ENCODE measurements at places on chromosomes 2 and 18.

GRCh38 chr2:130376433-130377293, 20.8 kb downstream of the PTPN18 start:
- DNase-seq: no peak

GRCh38 chr18:49225160-49225559, 235.3 kb downstream of the DYM start:
- DNase-seq: no peak

DNA sequence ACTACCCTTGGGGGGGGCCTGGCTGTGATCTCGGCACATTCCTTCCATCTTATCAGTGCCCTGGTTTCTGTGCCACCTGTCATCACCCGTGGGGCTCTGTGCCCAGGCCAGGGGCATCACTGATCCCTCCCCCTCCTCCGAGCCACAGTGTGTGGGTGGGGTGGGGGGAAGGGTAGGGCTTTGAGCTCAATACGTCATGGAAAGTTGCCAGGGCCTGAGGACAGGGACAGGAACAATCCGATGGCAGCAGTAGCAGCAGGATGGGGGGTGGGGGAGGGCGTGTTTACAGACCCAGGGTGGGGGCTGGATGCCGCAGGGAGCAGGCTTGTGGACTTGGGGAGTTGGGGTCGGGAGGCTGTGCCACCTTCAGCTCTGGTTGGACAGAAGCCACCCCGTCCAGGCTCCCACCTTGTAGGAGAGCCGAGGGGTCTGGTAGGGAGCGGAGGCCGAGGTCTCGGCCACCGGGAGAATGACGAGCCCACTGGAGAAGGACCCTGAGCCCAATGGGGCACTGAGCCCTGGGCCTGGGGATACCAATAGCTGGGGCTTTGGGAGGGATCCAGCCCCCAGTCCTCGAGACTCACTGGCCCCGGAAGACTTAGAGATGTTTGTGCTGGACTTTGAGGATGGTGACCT, 3.5 kb downstream of the SLC4A3 start:
- DNase-seq: no peak

DNA sequence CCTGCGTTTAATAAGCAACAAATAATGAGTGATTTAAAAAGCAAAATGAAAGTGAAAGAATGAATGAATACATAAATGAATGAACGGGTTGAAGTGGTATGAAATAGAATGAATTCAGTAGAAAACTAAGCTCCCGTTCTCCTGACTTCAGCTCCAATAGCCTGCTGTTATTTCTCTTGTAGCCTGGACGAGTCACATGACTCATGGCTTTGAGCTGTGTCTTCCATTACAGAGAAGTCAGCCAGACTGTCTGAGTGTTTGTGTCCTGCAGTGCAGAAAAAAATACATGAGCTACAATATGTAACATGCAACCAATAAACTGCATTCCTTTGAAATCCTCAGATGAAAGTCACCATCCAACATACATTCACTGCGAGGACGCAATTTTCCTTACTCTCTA, 21.2 kb downstream of the SCG2 start:
- DNase-seq: no peak

DNA sequence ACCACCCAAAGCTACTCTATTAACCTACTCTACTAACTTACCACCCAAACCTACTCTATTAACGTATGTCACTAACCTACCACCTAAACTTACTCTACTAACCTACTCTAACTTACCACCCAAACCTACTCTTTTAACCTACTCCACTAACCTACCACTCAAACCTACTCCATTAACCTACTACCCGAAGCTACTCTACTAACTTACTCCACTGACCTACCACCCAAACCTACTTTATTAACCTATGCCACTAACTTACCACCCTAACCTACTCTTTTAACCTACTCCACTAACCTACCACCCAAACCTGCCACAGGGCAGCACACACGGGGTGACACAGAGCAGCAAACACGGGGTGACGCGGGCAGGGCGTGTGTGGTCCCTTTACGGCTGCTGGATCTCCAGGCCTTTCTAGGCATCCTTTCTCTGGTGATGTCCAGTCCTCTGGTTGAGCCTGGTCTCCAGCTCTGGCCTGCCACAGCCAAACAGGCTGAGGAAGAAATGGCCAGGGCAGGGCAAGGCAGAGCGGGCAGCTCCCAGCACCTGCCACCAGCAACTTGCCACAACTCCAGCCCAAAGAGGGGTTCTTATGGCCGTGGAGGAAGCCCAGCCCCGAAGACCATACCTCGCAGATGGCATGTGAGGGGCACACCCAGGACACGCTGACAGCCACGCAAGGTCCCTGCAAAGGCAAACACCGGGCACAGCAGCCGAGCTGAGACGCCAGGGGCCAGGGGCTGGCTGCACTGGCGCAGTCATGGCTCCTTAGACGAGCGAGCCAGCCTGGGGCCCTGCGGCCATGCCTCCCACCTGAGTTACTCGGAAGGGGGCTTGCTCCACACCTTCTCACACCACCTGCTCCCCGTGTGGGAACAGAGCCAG, 25.7 kb downstream of the PXDN start:
- no peak for DNase-seq

DNA sequence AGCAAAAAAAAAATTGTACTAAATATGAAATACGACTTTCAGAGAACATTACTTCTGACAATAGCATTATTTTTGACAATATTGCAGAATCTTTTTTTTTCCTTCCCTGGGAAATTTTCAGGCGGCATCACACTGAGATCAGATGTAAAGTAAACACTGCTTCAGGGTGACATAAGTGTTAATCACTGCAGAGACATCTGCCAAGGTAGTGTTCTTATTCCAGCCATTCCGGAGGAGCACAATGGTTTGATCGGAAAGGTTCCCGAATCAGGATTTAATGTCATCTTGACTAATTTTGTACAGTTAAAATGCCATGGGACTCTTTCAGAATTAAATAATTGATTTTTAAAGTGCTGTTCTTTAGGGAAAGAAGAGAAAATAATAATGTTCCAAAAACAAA, 56.7 kb upstream of the ZNF236 start:
- DNase-seq: no peak

- DNase-seq: no peak
Observed at GRCh38 chr2:169336695-169337094, 25.6 kb downstream of the LRP2 start.

DNA sequence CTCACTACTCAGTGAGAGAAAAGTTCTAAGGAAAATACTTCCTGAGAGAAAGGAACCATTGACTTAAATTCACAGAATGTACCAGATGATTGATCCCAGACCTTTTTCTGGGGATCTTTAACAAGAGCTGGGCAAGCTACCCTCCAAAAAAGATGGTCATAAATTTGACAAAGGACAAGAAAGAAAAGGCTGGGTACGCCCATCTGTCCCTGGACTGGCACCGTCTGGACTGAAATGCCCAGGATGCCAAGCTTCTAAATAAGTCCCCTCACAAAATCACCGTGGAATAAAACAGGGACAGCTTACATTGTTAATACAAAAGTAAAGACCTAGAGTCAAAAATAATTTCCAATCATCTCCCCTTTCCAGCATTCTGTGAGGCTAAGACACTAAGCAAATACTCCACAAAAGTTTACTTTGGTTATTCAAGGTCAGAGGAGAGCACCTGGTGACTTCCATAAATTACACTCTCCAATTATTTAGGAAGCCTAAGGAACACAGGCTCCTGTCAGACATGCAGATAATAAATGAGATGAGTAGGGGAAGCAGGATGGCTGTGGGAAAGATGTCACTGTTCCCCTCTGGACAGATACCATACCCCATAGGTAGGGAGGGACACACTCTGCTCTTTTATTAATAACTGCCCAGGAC, 69.9 kb downstream of the UXS1 start:
- DNase-seq: no peak

DNA sequence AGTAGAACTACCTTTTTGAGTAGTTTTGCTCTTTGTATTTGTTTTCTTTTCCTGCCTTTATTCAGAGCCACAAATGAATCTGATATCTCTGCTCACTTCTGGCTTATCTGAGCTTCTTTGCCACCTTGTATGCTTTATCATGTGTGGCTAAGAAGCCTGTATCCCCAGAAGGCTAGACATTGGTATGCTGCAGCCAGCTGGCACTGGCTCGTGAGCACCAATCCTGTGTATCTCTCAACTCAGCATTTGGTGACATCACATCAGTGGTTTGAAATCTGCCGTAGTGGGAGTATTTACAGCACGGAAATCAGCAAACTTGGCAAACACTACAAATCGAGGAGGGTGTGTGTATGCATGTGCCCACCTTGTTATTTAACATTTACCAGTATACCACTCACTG, 183.7 kb upstream of the LHCGR start:
- no peak for DNase-seq

DNA sequence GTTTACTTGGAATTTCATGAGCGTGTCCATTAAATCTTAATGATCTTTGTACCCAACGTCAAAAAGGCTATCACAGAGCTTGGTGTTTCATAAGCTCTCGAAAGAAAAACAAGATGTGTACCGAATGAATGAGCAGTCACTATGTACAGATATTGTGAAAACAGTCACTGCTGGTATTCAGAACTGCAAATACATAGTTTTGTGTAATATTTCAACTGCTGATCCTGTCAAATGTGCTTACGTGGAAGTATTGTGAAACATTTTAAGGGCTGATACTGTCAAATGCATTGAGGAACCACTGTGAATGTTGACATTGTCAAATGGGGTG, 184.2 kb upstream of the KLHL29 start:
- no peak for DNase-seq

DNA sequence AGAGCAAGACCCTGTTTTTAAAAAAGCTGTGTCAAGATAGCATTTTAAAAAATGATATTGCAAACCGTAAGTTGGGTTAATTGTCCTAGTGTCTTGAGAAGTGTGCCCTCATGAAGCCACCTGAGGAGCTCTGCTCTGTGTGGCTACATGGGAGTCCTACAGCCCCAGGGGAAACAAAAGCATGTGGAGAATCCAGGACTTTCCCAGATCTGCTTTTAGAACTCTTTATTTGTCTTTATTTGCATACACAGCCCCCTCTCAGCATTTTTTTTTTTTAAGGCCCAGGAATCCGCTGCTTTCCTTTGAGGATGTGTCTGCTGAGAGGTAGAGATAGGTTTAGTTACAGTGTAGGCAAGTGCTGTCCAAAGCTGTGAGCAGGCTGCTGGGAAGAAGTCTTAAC, 219.2 kb downstream of the FHOD3 start:
- no peak for DNase-seq

All from CD4-positive, alpha-beta T cell treated with Interferon gamma for 1 hour (primary cell).